ENCODE measurements at places on chromosomes 4 and X.

- DNase-seq, result no peak
These were observed 686.0 kb downstream of the ADGRL3 start for GRCh38 chr4:61886131-61886530.

GRCh38 chrX:86137071-86137470 lies 11.2 kb upstream of the DACH2 start:
- DNase-seq, result no peak

GRCh38 chrX:41337140-41337539 lies 3.2 kb downstream of the DDX3X start:
- DNase-seq, result no peak

DNA sequence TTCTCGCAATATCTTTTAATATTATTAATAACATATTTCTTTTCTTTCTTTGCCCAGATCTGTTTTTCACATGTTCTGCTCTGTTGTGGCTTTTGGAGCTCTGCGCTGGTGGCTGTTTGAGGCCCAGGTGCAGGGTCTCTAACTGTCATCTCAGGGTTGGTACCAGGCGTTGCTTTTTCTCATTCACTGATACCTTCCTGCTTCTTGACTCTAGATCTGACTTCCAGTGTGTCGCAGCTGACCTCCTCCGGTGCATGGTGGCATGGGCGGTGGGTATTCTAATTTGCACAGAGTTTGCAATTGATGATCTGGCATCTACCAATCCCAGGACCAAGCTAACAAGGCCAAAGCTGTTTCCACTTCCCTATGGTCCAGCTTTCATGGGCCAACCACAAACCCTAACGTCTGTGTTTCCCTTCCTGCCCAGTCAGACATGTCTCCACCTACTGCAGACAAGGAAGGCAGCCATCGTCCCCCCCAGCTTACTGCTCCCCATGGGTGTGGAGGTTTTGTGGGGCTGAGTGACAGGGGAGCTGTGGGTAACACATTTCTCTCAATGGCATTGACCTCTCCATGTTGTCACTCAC lies 25.2 kb downstream of the LETM1 start:
- no peak for DNase-seq

DNA sequence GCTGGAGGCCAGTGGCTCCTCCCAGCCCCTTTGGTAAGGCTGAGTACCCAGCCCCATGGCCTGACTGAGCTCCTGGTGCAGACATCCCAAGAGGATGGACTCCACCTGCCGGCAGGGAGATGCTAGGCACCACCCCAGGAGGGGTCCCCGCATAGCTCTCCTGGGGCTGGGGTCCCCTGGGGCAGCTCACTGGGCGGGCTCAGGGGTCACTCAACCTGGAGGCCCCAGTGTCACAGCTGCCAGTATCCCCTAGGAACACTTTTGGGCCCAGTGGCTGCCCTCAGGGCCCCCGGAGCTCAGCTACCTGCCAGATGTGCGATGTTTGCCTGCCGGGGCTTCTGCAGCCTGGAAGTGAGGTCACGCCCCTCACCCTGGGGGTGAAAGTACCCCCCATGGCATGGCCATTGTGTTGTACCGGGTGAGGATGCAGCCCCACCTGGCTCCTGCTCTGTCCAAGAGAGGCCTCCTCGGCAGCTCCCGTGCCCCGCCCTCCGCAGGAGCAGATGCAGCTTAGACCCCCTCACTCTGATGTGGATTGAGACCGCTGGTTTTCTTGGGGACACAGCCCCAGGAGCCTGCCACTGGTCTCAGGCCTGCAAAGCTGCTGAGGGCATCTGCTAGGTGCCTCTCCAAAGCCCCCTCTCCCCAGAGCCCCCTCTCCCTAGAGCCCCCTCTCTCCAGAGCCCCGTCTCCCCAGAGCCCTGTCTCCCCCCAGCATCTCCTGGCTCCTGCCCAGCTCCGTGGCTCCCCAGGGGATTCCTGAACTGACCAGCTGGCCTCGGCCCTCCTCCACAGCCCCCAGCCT lies 6.7 kb upstream of the HGFAC start:
- no peak for DNase-seq
